ENCODE measurements at places on chromosomes 11 and 22.

DNA sequence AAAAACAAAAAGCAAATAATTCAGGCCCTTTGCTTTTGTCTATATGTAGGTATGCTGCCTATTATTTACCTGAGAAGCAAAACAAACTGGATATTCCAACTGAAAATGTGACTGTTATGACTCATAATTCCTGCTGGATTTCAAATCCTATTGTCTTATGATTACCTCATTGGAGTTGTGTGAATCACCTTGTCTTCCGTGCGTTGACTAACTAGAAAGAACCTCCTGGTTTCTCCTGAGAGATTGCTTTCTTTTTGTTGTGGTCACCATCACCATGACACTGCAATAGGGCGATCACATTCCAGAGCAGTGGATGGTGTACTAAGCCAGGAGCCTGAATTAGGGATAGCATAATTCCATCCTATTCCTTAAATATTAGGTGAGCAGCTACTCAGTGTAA, 23.0 kb upstream of the EXPH5 start:
- DNase-seq: no peak

DNA sequence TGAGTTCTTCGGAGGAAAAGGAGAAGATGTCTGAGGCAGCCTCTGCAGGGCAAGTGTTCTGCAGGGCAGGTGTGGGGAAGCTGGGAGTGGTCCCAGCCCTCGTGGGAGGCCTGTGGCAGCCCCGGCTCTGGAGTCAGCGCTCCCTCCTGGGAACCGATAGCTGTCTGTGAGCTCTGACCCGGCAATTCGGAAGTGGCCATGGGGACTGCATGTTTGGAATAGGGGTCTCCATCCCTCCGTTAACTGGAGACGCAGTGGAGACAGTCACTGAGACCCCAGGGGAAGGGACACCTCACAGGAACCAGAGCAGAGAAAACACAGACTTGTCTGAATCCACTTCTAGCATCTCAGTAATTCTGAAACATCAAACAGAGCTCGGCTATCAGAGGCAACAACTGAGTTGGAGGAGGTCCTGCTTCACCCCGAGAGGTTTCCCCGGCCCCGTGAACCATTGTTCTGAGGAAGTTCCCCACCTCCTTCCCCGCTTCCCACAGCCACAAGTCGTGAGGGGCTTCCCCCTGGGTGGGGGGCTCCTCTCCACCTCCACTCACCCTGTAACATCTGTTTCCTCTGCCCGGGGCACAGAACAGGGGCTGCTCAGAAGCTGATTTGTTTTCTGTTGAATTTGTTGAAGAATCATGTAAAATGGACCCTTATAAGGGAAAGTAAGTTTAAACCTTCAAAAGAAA, 99.6 kb downstream of the BRD1 start:
- no peak for DNase-seq

- peak; percentile 51 for DNase-seq
These were observed 236.1 kb downstream of the TTC28 start for GRCh38 chr22:28443526-28443876.

- DNase-seq: no peak
These were observed 143.1 kb upstream of the MPPED2 start for GRCh38 chr11:30729187-30729713.

DNA sequence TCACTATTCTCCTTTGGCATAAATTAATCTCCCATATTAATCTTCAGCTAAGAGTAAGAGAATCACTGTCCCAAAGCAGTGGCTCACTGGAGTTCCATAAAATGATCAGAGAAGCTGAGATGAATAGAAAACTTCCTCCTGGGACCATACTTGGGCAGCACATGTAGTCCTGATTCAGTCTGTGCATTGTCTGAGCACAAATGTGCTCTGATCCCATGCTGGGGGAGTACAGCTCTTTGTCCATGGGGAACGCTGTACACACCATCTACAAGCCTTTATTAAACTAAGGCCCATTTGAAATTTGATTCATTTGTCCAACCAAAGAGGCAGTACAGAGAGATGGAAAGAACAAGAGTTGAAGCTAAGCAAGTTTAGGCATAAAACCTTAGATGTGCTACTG, 147.4 kb upstream of the PGR start:
- no peak for DNase-seq

DNA sequence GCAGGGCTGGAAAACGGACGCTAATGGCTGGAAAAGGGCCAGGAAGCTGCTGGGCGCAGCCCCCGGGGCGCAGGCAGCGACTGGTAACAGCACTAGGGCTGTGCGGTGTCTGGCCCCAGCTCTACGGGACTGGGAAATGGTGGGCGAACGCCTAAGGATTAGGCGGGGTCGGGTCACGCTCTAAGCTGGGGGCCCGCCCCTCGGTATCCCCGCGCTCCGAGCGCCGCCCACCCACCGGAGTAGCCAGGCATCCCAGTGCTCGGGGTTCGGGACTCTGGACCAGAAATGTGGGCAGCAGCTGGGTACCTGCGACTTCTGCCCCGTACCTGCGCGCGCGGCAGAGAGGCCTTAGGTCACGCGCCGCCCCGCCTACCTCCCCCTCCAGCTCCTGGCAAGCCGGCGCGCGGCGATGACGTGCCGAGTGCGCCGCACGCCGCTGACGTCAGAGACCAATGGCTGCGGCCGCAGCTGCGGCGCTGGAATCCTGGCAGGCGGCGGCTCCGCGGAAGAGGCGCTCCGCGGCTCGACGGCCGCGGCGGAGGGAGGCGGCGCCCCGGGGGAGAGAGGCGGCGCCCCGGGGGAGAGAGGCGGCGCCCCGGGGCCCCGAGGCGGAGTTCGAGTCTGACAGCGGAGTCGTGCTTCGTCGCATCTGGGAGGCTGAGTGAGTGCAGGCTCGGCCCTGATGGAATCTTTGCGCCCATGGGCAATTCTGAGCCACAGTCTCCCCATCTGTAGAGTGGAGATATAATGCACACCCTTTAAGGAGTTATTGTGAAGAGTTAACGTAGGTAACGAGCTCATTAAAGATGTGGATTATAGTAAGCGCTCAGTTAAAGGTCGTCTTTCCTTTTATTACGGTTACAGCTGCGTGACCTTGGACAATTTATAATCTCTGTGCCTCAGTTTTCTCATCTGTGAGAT, at the start of the genes HPS4 and SRRD:
HPS4 (minus strand) TSS at position 345 of the 921 bp plus-strand sequence. CDS start 2,021 bp downstream, outside the sequence.
SRRD (plus strand) TSS at position 439 of the 921 bp plus-strand sequence; CDS start at position 453, 14 bp downstream.
- peak; percentile 74 for DNase-seq

GRCh38 chr11:108346451-108346850, 120.9 kb downstream of the C11orf65 start:
- no peak for DNase-seq

GRCh38 chr11:64690235-64690634, 32.8 kb downstream of the NRXN2 start:
- DNase-seq: no peak

DNA sequence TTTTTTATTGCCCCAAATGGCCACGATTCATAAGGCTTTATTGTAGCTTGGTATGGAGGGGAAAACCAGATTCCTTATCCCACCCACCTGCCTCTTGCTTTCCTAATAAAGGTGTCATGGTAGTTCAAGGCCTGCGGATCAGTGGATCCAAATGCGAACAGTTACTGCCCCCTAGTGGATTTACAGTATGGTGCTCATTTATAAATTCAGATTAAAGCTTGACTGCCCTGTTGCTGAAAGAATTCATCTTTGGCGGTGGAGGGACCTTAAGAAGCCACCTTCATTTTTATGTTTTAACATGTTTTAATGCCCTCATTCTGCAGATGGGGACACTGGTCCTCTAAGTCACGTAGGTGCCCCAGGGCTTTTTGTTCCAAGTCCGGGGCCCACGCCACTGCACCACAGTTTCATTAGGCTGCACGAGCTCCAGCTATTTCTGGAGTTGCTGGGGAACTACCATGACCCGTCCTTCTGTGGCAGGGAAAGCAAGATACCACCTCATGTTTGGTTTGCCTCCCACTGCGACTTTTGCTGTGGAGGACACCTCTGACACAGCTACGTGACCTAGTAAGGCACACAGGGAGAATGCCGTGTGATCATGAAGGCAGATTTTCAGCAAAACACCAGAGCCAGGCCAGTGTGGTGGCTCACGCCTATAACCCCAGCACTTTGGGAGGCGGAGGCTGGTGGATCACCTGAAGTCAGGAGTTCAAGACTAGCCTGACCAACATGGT, 15.6 kb upstream of the INCENP start:
- peak; percentile 41 for DNase-seq

GRCh38 chr11:128802358-128802981, 64.6 kb downstream of the KCNJ1 start:
- DNase-seq: no peak

DNA sequence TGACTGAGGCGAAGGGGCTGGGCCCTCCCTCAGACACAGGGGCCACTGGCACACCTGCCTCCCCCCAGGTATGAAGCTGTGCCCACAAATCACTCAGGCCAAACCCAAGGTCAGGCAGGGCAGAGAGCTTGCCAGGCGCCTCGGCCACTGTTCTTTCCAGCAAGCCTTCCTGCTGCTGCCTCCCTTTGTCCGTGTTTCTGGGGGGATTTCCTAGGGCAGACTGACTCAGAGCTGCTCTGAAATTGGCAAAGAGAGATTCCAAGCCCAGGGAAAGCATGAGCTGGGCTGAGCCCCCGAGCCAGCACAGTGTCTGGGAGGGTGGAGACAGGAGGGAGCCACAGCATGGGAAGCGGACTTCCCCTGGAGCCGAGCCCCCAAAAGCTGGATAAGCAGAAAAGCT, 33.2 kb downstream of the PPP2R1B start:
- DNase-seq: peak; percentile 44

- no peak for DNase-seq
These were observed 1785.4 kb downstream of the LRRC4C start for GRCh38 chr11:39674024-39674423.

All from AG09319 (cell line).